ENCODE measurements at places on chromosomes 11 and 22. TPM values are rescaled to one million over a fixed set of nuclear protein-coding genes. Genes with fewer than 3 reads are reported as not detected.

The INSC gene
- 0.36 TPM for total RNA-seq

The TMEM86A gene
- 0.65 TPM for total RNA-seq

DNA sequence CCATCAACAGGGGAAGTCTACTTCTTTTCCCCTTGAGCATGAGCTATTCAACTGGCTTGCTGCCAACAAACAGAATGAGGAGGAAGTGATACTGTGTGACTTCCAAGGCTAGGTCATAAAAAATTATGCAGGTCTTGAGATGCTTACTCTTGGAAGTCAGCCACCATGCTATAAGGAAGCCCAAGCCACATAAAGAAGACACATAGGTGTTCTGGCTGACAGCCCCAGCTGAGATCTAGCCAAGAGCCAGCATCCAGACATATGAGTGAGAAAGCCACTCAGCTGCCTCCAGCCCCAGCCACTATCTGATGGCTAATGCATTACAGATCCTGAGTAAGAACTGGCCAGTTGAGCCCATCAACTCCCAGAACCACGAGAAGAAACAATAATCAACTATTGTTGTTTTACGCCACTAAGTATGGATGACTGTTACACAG, 31.0 kb upstream of the PPP2R1B start:
- H3K4me1 ChIP-seq = no peaks in the 10 kb centered on the region
- H3K27ac ChIP-seq = no peak overlapping the region
- DNase-seq = no peak
- no peak overlapping the region for H3K4me3 ChIP-seq
- no peaks in the 10 kb centered on the region for H3K27me3 ChIP-seq

- no peaks in the 10 kb centered on the region for H3K36me3 ChIP-seq
- peaks cover 5% of the 10 kb centered on the region for H3K4me1 ChIP-seq
- no peaks in the 10 kb centered on the region for H3K27me3 ChIP-seq
- no peak for DNase-seq
- no peak overlapping the region for H3K4me3 ChIP-seq
These were observed 31.8 kb upstream of the HSPA8 start for GRCh38 chr11:123093739-123094138.
